HS-27A (cell line): ENCODE measurements at places on chromosomes 16 and 17.
A peak's percentile ranks its signal among the peaks of the same experiment; 100 is the strongest.

DNA sequence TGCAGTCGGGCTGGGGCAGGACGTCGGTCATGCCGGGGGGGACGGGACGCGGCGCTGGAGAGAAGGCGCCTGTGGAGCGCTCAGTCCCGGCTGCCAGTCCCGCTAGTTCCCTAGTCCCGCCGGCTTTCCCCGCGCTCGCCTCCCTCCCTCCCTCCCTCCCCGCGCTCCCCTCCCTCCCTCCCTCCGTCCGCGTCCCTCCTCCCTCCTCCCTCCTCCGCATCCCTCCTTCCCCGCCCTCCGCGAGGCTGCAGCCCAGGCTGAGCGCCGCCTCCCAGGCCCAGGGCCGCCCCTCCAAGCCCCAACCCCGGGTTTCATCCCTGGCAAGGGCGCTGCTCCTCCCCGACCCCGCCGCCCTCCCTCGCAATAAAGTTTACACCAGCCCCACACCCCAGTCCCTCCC lies 34.8 kb downstream of the TIMM22 start:
- no peak for DNase-seq

- DNase-seq, result no peak
Measured at GRCh38 chr17:13508896-13509295, 92.8 kb downstream of the HS3ST3A1 start.

DNA sequence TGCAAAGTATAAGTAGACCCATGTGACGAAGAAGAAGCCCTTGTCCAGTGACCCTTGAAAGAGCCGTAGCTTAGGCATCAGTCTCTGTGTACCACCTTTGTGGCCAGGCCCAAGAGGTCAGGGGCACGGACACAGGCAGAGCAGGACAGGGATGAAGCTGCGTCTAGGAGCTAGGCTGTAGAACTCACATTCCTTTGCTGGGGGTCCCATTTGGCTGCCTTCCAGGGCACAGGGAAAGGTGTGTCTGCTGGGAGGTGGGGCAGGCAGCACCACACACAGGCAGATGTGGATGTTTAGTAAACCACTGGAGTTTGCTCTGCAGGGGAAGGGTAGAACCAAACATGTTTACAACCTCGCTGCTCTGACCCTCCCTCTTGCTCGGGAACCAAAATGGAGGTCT lies 33.7 kb downstream of the HNF1B start:
- DNase-seq, result no peak

- DNase-seq, result peak; percentile 26
Measured at GRCh38 chr16:75377729-75378386, 55.4 kb downstream of the CFDP1 start.

DNA sequence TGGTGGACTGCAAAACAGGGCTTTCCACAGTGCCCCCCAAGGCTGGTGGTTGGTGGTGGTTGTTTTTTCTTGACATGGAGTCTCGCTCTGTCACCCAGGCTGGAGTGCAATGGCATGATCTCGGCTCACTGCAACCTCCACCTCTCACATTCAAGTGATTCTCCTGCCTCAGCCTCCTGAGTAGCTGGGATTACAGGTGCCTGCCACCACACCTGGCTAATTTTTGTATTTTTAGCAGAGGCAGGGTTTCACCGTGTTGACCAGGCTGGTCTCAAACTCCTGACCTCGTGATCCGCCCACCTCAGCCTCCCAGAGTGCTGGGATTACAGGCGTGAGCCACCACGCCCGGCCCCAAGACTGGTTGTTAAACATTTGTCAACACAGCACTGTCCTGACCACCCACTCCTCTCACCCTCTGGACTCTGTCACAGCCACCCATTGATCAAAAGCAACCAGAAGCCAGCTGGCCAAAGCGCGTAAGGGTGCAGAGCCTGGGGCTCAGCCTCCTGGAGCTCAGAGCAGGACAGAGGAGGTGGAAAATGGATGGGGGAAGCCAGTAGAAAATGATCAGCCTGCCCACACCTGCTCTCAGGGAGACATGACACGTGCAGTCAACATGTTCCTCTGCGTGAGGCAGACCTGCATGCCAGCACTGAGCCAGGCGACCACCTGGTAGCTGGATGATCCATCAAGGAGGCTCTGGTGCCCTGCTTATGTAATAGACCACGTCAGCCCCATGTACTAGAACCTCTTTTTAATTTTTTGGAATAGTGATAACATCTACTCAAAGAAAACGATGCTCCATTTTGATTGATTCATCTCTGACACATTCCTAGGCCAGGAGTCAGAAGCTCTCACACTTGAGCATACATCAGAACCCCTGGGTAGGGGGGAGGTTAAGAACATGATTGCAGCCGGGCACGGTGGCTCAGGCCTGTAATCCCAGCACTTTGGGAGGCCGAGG lies 14.8 kb upstream of the OSGIN1 start:
- DNase-seq, result no peak
